ENCODE measurements at places on chromosomes 3 and 15. TPM values are rescaled to one million over a fixed set of nuclear protein-coding genes. Genes with fewer than 3 reads are reported as not detected.

Gene CRYGS
- total RNA-seq, result 0.63 TPM

Gene GNAT1
- not detected for total RNA-seq

Gene IL17RC
- total RNA-seq, result 27.8 TPM

Gene SCAANT1
- not detected for total RNA-seq

Measured in HFFc6 (cell line).